NCI-H1048 (cell line): ENCODE measurements at places on chromosomes 3 and 15.

GRCh38 chr3:184715943-184716621 is 4.2 kb upstream of the MAGEF1 start:
- DNase-seq = no peak

DNA sequence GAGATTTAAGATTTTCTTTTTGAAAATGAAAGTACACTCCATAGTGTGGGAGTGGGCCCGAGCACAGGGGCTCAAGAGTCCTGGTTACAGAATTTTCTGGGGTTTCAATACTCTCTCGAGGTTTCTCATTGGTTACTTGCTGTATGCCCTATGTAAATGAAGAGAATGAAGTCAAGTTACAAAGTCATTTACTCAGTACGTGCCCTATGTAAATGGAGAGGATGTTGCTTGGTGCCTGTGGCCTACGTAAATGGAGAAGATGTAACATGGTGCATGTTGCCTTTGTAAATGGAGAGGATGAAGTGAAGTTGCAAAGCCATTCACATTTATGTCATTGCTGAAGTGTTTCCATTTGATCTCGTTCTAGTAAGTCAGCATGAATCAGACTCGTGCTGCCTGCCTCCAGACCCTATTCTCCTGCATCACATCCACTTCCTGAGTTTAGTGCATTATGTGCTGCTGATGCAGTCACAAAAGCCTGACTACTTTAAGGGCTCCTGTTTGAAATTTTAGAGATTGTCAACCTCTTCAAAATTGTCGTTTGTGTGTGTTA is 302.0 kb downstream of the ZBBX start:
- no peak for DNase-seq

DNA sequence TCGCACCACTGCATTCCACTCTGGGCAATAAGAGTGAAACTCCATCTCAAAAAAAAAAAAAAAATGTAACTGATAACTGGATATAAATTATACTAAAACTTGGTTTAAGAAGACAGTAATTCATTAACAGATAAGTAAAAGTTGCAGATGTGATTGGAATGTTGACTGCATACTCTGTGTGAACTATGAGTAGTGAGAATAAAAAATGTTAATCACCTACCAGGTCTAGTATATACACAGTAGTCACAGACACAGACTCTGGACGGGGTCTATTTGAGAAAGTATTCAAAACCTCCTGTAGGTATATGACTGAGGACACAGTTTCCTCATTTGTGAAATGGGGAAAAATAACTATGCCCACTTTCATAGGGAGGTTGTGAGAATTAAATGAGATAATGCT is 26.0 kb downstream of the GOLM2 start:
- DNase-seq = no peak

GRCh38 chr3:82002986-82003642 is 241.7 kb upstream of the GBE1 start:
- no peak for DNase-seq

GRCh38 chr3:41681479-41681878 is 280.4 kb downstream of the ULK4 start:
- no peak for DNase-seq

- no peak for DNase-seq
Measured at GRCh38 chr15:85691350-85692240, 103.1 kb downstream of the KLHL25 start.

DNA sequence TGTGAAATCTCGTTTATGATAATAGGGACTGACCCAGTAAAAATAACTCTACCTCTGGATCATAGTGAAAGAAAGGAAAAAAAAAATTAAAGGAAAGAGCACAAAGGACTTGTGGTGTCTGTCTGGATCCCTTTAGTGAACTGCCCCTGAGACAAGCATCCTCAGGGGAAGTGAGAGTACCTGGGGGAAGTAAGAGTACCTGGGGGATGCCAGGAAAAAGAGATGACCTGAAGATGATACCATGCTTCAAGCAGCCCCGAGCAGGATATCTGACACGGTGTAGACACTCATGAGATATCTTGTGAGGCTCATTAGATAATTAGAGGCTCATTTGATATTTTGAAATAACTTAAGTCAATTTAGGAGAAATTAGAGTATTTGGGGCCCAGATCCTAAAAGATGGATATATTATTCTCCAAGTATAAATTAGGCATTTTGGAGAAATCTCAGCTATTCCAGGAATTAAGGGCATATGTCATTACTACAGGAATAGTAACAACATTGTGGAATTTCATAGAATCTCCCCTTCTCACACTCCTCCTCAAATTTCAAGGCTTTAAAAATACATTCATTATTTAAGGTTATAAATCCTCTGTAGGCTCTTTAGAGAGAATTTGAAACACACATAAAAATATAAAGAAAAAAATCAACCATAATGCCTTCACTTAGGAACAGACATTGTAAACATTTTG is 36.3 kb upstream of the PSMD6 start:
- no peak for DNase-seq

DNA sequence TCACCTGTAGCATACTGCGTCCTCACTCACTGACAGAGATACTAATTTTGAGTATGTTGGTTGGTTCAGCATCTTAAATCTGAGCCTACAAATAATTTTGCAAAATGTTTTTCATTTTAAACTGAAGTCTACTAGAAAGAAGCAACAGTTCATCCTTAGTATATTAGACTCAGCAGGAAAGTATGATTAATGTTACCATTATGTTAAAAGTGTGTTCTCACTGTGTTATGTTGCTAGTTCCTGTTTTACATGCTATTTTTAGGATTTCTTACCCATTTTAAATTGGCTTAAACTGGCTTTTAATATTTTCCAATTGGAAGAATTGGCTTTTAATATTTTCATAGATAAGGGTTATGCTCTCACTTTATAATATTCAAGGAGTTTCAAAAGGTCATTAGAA is 25.7 kb downstream of the ACKR4 start:
- no peak for DNase-seq

DNA sequence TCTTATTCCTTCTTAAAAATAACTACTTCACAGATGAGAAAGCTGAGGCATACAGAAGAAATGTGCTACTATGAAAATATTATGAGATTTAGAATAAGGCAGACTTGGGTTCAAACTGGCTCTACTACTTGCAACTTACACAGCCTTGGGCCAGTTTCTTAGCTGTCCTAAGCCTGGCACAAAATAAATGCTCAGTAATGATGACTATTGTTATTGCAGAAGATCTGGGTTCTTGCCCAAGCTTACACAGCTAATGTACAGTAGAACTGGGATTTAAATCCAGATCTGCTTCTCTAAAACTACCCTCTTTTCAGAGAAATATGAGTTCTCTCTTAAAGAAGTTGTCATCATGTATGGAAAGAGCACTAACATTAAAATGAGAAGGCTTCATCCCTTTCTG is 228.2 kb upstream of the TPRG1 start:
- no peak for DNase-seq

- DNase-seq = no peak
Measured at GRCh38 chr3:170961616-170962400, 53.4 kb upstream of the EIF5A2 start.

GRCh38 chr15:27768732-27769475 is 330.2 kb downstream of the OCA2 start:
- DNase-seq = no peak

DNA sequence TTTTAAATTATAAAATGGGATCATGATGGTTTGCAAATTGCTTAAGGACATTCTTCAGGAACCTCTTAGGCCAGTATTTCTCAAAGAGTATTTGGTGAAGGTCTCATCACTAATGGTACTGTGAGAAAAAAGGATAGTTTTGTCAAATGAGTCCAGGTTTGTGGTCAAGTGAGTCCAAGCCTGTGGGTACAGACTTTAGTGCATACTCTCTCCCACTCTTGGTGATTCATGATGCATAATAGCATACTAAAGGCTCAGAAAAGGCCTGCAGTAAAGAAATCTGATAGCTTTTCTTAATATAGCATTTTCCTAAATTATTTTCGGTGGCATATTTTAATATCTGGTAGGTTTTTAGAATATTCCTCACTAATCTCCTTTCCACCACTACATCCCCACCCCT is 20.0 kb downstream of the BOC start:
- no peak for DNase-seq

- DNase-seq = no peak
Measured at GRCh38 chr3:27630885-27631284, 91.2 kb downstream of the EOMES start.

GRCh38 chr15:60890375-60891230 is 338.5 kb downstream of the RORA start:
- DNase-seq = no peak

DNA sequence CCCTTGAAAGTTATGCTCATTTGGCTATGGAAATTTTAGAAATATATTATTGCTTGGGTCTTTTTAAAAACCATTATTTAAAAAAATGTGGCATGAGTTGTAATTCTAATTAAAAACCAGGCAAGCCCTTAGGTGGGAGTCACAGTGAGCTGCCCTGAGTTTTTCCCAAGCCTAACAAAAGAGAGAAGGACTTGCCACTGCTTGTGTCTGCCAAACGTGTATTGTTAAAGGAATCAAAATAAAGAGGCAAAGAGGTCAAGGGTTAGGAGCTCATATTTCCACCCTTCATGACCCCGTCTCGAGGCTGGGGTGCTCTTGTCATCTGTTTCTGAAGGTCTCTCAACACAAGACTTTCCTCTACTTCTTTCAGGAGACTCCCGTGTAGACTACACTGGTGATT is 321.1 kb downstream of the ZIC1 start:
- no peak for DNase-seq

GRCh38 chr3:114899186-114899931 is 247.7 kb downstream of the ZBTB20 start:
- no peak for DNase-seq

GRCh38 chr3:99505646-99506269 is 132.6 kb upstream of the COL8A1 start:
- DNase-seq = no peak

- no peak for DNase-seq
Measured at GRCh38 chr3:69420781-69421520, 35.1 kb upstream of the FRMD4B start.

GRCh38 chr3:28252001-28252431 is 10.6 kb downstream of the CMC1 start:
- DNase-seq = no peak

GRCh38 chr3:10357592-10358308 is 36.8 kb upstream of the SEC13 start:
- no peak for DNase-seq

GRCh38 chr15:101120987-101121386 is 130.9 kb downstream of the CHSY1 start:
- no peak for DNase-seq

DNA sequence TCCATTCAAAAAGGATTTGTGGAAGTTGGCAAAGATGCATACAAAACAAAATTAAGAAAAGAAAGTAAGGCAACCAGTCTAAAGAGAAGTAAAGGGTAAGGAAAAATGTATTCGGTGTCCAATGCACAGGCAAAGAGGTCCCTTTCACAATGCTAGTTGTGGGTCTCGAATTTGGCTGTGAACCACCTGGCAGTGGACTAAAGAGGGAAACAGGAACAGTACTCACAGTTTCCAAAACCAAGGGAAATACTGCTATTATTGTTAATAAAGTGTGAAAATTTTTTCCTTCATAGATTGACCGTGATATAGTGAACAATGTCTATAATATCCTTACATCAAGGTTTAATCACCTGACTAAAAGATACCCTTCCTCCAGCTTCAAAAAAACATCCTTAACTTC is 57.9 kb downstream of the TNIK start:
- no peak for DNase-seq

- DNase-seq = no peak
Measured at GRCh38 chr15:27576576-27576975, 522.5 kb downstream of the OCA2 start.

DNA sequence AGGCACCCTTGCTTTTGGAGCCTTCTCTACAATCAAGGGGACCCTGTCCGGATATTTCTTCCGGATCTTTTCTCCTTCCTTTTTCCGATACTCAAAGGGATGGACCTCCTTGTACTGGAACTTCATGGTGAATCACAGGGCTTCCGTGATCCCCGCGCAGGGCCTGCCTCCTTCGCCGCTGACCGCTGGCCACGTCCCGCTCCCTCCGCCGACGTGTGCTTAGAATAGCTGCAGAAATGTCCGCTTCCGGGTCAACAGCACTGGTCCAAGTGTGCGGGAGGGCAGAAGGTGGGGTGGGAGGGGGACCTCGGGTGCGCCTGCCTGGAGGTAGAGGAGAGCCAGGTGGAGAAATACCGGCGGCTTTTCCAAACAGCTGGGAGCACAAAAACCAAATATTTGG is 3.0 kb upstream of the ZNF774 start:
- DNase-seq = no peak

DNA sequence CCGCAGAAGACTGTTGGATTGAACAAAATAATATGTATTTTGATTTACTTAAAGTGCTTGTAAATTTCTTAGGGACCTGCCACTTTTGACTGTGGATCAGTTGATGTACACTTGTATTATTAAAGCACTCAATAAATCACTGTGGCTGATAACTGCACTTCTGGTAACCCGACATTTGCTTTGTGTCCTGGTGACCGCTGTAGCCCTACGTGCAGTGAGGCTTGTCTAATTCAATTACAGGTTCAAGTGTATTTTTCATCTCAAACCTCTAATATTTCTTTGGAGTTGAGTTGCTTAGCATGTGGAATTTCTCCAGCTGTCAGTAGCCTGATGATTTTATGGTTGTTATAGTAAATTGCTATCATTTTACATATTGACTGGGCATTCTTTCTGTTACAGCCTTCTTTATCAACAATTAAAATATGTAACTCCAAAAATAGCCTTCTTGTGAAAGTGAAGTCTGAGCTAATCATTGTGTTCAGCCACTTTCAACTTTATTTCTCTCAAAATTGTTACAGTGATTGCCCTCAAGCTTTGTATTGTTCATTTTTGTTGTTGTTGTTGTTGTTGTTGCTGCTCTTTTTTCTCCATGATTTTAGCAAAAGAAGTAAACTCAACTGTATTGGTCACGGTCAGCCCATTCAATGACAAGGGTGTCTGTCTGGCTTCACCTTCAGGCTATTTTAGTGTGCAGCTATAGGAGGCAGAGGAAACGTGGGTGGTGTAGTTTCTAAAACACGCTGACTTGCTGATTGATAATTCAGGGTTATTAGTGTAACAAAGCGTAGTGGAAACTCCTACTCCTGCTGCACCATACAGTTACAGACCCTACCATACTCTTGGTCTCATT is 215.1 kb upstream of the UBE2E1 start:
- no peak for DNase-seq

GRCh38 chr3:7309641-7310102 is 448.8 kb downstream of the GRM7 start:
- no peak for DNase-seq
